ENCODE measurements at places on chromosomes 11 and 22. TPM values are rescaled to one million over a fixed set of nuclear protein-coding genes. Genes with fewer than 3 reads are reported as not detected.

SPON1 gene
- total RNA-seq: 6.9 TPM

JAML gene
- total RNA-seq: 1.9 TPM

CADM1 gene
- total RNA-seq: 216 TPM

SCO2 gene
- 4.1 TPM for total RNA-seq

BTBD10 gene
- total RNA-seq: 47.0 TPM

CHST1 gene
- total RNA-seq: 10.6 TPM

TBCEL gene
- 42.7 TPM for total RNA-seq

TMEM223 gene
- 25.5 TPM for total RNA-seq

KRTAP5-10 gene
- not detected for total RNA-seq

MS4A13 gene
- not detected for total RNA-seq

- H3K27ac ChIP-seq: no peak overlapping the region
- no peaks in the 10 kb centered on the region for H3K36me3 ChIP-seq
- peak; percentile 77 for DNase-seq
- no peaks in the 10 kb centered on the region for H3K27me3 ChIP-seq
- peaks cover 18% of the 10 kb centered on the region for H3K4me1 ChIP-seq
- H3K4me3 ChIP-seq: no peak overlapping the region
These were observed 41.4 kb upstream of the TTLL12 start for GRCh38 chr22:43228330-43228729.

GRCh38 chr11:71145988-71146824 is 106.2 kb downstream of the SHANK2 start:
- H3K4me1 ChIP-seq: no peaks in the 10 kb centered on the region
- no peak overlapping the region for H3K27ac ChIP-seq
- H3K27me3 ChIP-seq: no peaks in the 10 kb centered on the region
- no peak for DNase-seq
- H3K36me3 ChIP-seq: no peaks in the 10 kb centered on the region

GRCh38 chr22:23613193-23613972 is 18.7 kb downstream of the DRICH1 start:
- no peaks in the 10 kb centered on the region for H3K27me3 ChIP-seq
- no peaks in the 10 kb centered on the region for H3K36me3 ChIP-seq
- DNase-seq: no peak
- H3K4me3 ChIP-seq: no peak overlapping the region
- H3K4me1 ChIP-seq: no peaks in the 10 kb centered on the region
- H3K27ac ChIP-seq: no peak overlapping the region

- no peak overlapping the region for H3K4me3 ChIP-seq
- no peaks in the 10 kb centered on the region for H3K27me3 ChIP-seq
- no peak for DNase-seq
These were observed 207.0 kb upstream of the SORL1-AS1 start for GRCh38 chr11:121659811-121660210.

DNA sequence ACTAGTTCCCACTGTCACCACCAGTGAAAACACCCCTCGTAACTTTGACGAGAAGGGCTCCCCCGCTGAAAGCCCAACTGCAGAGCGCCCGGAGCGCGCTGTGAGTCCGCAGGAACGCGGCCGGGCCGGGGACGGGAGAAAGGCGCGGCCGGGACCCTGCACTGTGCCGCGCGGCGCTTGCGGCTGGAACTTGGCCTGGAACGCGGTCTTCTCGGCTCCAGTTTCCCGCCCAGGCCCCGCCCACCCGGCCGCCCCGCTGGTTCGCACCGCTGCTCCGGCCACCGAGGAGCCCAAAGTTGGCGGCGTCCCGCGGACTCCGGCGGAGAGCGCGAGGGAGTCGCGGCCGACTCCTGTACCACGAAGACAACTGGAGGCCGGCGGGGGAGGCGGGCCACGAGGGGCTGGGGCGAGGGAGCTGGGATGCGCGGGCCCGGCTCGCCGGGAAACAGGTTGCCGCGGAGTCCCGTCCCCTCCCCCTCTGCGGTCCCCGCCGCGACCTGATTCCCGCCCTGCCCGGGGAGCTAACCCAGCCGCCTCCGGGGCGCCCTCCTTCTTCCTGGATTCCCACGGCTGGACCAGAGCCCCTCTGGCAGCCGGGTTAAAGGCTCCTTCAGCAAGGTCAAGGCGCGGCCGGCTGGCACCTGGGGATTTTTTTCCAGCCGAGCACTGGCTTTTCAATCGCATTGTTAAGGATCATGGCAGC is 3.4 kb downstream of the TENM4 start:
- DNase-seq: peak; percentile 70
- no peaks in the 10 kb centered on the region for H3K36me3 ChIP-seq
- H3K27ac ChIP-seq: no peak overlapping the region
- peaks cover 6% of the 10 kb centered on the region for H3K4me1 ChIP-seq
- no peaks in the 10 kb centered on the region for H3K27me3 ChIP-seq

- no peaks in the 10 kb centered on the region for H3K36me3 ChIP-seq
- no peaks in the 10 kb centered on the region for H3K4me1 ChIP-seq
- H3K4me3 ChIP-seq: no peak overlapping the region
- no peaks in the 10 kb centered on the region for H3K27me3 ChIP-seq
- no peak overlapping the region for H3K27ac ChIP-seq
These were observed 164.0 kb upstream of the UBASH3B start for GRCh38 chr11:122491509-122491908.

GRCh38 chr11:114316980-114317786 is 21.0 kb downstream of the NNMT start:
- H3K27me3 ChIP-seq: no peaks in the 10 kb centered on the region
- peak; percentile 46 for DNase-seq
- H3K4me1 ChIP-seq: peaks cover 11% of the 10 kb centered on the region

DNA sequence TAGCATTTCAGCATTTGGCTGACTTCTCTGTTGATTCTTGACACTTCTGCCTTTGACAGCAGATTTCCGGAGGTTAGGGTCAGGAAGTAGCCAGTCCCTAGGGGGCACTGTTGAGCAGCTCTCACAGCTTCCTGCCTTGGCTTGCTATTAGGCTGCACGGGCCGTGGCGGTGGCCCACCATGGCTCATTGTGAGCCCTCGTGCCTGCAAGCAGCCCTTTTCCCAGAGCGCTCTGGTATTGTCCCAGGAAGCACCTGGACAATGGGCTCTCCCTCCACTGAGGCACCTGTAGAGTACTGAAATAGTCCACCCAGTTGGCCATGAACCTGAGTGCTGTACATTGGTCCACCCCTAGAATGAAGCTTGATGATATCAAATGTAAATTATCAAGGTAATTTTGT is 100.2 kb upstream of the GAL start:
- peak; percentile 64 for DNase-seq
- no peaks in the 10 kb centered on the region for H3K36me3 ChIP-seq
- H3K4me1 ChIP-seq: no peaks in the 10 kb centered on the region
- no peak overlapping the region for H3K27ac ChIP-seq
- no peak overlapping the region for H3K4me3 ChIP-seq

GRCh38 chr11:27514076-27514475 is 7.5 kb upstream of the LIN7C start:
- H3K4me1 ChIP-seq: no peaks in the 10 kb centered on the region
- no peak for DNase-seq
- H3K36me3 ChIP-seq: no peaks in the 10 kb centered on the region

DNA sequence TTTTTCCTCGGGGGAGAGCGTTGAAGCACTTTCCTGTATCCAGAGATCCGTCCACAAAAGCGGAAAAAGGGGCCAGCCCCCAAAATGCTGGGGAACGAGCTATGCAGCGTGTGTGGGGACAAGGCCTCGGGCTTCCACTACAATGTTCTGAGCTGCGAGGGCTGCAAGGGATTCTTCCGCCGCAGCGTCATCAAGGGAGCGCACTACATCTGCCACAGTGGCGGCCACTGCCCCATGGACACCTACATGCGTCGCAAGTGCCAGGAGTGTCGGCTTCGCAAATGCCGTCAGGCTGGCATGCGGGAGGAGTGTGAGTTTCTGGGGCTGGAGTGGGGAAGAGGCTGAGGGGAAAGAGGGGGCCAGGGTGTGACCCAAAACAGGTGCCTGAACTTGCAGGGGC is 2.6 kb downstream of the NR1H3 start:
- H3K4me3 ChIP-seq: no peak overlapping the region
- no peaks in the 10 kb centered on the region for H3K36me3 ChIP-seq
- H3K4me1 ChIP-seq: peaks cover 30% of the 10 kb centered on the region

DNA sequence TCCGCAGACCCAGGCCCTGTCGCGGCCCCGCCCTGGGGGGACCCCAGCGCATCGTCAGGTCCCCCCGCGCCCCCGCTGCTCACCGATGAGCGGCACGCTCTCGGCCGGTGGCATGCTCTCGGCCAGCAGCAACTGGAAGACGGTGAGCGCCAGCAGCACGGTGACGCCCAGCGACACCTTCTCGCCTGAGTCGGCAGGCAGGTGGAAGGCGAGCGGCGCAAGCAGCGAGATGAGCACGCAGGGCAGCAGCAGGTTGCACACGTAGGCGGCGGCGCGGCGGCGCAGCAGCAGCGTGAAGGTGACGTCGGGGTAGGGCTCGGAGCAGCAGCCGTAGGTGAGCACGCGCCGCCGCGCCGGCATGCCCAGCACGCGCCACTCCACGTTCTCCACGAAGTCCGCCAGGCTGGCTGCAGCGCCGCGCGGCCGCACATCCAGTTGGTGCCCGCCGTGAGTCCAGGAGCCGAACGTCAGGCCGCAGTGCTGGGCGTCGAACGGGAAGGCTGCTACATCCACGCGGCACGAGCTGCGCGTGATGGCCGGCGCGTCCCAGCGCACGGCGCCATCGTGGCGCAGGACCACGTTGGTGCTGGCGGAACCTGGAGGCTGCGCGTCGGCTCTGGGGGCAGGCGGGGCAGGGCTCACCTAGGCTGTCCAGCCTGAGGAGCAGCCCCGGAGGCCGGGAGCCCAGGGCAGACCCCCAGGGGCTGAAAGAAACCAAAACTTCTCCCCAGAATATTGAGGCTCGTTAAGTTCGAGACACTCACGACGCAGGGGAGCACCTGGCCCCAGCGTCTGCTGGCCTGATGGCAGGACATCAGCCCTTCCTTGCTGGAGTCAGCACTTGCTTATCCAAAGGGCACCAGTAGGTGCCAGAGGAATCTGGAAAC is 3.8 kb downstream of the CHRNA10 start:
- DNase-seq: peak; percentile 25
- no peaks in the 10 kb centered on the region for H3K36me3 ChIP-seq
- no peak overlapping the region for H3K4me3 ChIP-seq
- no peaks in the 10 kb centered on the region for H3K4me1 ChIP-seq

GRCh38 chr11:93929407-93929806 is 79.0 kb upstream of the VSTM5 start:
- H3K36me3 ChIP-seq: no peaks in the 10 kb centered on the region
- H3K27me3 ChIP-seq: no peaks in the 10 kb centered on the region
- no peak overlapping the region for H3K4me3 ChIP-seq
- no peak overlapping the region for H3K27ac ChIP-seq
- DNase-seq: no peak
- H3K4me1 ChIP-seq: no peaks in the 10 kb centered on the region

DNA sequence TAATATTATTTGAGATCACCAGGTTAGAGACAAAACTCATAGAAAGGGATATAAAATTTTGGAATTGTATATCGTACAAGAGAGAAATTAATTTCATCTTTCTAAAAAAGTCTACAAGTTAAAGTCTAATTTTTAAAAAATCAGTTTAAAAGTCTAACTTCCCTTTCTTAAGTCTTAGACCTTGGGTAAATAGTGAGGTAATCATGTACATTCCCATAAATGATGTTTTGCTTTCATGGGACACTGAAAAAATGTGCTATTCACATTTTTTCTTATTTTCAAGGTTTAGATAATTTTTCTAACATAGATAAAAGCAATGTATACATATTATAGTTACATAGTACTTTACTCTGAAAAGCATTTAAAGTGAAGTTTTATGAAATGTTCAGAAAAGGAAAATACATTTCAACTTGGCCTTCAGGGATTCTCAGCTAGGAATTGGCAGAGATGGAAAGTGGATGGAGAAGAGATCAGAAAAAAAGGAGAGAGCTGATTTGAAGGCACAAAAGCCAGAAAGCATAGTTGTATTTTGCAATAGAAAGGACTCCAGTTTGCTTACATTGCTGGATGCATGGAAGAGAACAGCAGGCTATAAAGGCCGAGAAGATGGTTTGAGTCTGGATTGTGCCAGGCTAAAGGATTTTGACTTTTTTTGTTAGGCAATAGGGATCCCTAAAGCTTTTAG is 194.0 kb downstream of the CASP12 start:
- H3K27me3 ChIP-seq: no peaks in the 10 kb centered on the region
- no peak overlapping the region for H3K27ac ChIP-seq
- DNase-seq: no peak
- H3K4me3 ChIP-seq: no peak overlapping the region

GRCh38 chr11:72543849-72544542 is 109.7 kb upstream of the CLPB start:
- H3K27ac ChIP-seq: no peak overlapping the region
- no peaks in the 10 kb centered on the region for H3K36me3 ChIP-seq
- no peak overlapping the region for H3K4me3 ChIP-seq
- H3K27me3 ChIP-seq: no peaks in the 10 kb centered on the region

DNA sequence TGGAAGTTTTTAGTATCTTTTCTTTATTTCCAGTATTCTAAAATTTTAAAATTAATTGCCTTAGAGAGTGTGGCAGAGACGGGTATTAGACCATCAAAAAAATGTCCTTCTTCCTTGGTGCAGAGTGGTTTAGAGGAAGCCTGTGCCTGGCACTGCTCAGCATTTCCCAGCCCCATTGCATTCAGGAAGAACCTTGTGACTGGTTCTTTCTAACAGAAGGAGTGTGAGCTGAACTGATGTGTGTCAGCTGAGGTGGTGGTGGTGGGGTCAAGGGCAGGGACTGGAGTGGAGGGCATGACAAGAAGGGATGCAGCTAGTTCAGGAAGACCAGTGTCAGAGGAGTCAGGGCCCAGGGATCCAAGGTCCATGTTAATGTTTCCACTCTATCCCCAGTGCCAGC is 58.7 kb upstream of the FDX1 start:
- no peak overlapping the region for H3K4me3 ChIP-seq
- H3K4me1 ChIP-seq: peaks cover 6% of the 10 kb centered on the region
- no peaks in the 10 kb centered on the region for H3K36me3 ChIP-seq
- no peaks in the 10 kb centered on the region for H3K27me3 ChIP-seq
- DNase-seq: no peak

Measured in testis (tissue), 5 donors.